Activated T-helper 9 cell treated with anti-CD3 and anti-CD28 coated beads, Interleukin-2, amount 50 U/mL, for 16 hours (primary cell): ENCODE measurements at places on chromosomes 2 and 18.

GRCh38 chr2:192002418-192002817 is 155.5 kb upstream of the CAVIN2 start:
- no peak for DNase-seq

GRCh38 chr2:237075749-237076599 is 9.7 kb upstream of the COPS8 start:
- DNase-seq, result no peak

DNA sequence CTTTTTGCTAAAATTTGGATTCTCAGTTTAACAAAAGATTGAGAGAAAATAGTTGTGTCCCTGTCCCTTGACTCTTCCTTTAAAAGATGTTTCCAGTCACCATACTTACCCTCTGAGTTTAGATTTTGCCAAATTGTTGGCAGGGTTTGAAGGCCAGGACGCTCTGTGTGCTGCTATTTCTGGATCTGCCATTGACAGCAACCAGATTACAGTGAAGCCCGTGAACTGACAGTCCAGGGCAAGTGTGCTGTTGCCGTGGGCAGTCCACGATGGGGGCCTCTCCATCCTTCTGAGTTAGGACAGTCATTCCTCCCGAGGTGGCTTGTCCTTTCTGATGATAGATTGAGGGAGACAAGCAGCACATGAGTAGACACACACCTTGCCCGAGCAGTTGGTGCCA is 89.9 kb downstream of the PTPRM start:
- no peak for DNase-seq

GRCh38 chr2:238978497-238978896 is 130.6 kb downstream of the TWIST2 start:
- no peak for DNase-seq

GRCh38 chr2:45629971-45630370 is 18.9 kb upstream of the SRBD1 start:
- no peak for DNase-seq

DNA sequence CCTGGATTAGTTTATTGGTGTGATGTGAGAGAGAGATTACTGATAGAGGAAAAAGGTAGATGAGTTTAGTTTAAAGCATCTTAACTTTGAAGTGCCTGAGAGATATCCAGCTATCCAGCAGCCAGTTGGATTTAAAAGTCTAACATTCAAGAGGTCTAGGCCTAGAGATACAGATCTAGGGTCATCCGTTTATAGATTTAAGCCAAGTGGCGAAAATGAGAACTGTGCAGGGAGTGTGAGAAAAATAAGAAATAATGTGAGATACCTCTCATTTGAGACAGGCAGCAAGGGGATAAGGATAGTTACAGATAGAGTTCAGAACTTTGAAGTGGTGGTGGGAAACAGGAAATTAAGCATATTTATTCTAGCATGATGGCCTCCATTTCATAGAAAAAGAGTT is 5.3 kb upstream of the ORC2 start:
- DNase-seq, result no peak

DNA sequence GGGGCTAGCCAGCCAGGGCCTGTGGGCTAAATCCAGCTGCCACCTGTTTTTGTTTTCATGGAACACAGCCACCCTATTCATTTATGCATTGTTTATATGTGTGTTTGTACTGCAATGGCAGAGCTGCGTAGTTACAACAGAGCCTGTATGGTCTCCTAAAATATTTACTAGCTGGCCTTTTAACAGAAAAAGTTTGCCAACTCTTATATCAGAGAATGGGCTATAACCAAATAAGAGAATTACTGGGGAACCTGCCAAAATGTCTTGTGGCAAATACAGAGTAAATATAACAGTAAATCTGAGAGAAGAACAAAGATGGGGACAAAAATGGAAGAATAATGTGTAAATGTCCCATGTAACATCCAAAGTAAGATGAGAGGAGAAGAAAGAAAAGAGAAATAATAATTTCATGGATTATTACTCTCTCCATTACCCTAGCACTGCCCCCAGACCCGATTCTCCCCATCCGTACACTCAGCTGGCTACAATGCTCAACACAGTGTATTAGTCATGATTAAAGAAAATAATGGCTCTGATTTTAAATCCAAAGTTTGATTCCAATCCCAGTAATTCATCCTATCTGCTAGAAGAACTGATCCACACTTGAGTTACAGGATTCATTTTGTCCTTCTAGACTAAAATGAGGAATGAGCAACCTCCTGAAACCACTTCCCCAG is 249.3 kb downstream of the LRATD1 start:
- DNase-seq, result no peak

- DNase-seq, result no peak
Measured at GRCh38 chr2:235553696-235554100, 59.9 kb downstream of the AGAP1 start.
